ENCODE measurements at places on chromosomes 1 and 21. TPM values are rescaled to one million over a fixed set of nuclear protein-coding genes. Genes with fewer than 3 reads are reported as not detected.

GRCh38 chr1:170316270-170316669 lies 170.5 kb downstream of the NTMT2 start:
- DNase-seq: no peak

Gene PRR9
- total RNA-seq: not detected

- no peak for DNase-seq
Measured at GRCh38 chr1:163999131-163999530, 559.9 kb upstream of the PBX1 start.

Gene CENPF
- total RNA-seq: 1.7 TPM

- no peak for DNase-seq
Measured at GRCh38 chr1:77139389-77139788, 79.8 kb downstream of the PIGK start.

Gene NGF
- 1.3 TPM for total RNA-seq

GRCh38 chr1:10459184-10459583 lies 9.4 kb downstream of the CORT start:
- DNase-seq: peak; percentile 78

GRCh38 chr1:204624631-204625216 lies 60.8 kb downstream of the LRRN2 start:
- no peak for DNase-seq

Gene PTPRC
- total RNA-seq: not detected

- DNase-seq: no peak
Measured at GRCh38 chr1:151783796-151784195, 6.5 kb downstream of the TDRKH start.

DNA sequence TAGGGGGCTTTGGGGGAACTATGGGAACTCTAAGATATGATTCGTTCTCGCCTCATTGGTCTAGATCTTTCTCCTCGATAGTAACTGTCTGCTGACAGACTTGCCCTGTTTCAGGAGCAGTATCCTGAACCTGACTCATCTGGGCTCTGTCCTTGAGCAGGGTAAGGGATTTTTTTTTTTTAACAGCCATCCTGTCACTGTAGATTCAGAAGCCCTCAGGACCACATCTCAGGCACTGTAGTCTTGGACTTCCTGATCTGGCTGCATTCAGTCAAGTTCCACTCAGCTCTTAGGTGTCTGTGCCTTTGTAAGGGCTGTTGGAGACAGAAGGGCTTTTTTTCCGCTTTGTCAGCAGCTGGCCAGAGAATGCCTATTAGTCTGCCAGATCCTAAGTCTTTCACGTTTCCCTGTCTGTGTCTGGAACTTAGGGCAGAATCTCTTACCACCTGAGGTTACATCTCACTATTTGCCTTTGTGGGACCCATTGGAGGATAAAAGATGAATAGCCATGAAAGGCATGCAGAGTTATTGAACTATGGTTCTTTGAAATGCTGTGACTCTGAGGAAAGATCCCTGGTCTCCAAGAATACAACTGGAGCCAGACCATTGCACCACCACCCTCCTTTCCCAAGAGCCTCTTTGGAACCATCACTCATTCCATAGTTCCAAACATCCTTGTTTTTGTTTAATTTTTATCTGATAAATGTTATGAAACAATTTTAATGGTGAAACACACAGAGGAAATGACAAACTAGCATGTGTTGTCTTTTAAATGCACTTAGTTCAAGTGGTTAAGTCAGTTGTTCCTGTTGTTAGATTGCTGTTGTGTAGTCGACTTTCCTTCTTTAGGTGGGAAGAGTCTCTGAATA lies 49.7 kb upstream of the MACF1 start:
- peak; percentile 78 for DNase-seq

Gene DMBX1
- total RNA-seq: not detected

GRCh38 chr1:16022393-16022792 lies 557 bp downstream of the CLCNKA start:
- no peak for DNase-seq

Gene NUP210L
- under 0.01 TPM for total RNA-seq

- DNase-seq: no peak
Measured at GRCh38 chr21:33032434-33033047, 6.8 kb downstream of the OLIG2 start.

DNA sequence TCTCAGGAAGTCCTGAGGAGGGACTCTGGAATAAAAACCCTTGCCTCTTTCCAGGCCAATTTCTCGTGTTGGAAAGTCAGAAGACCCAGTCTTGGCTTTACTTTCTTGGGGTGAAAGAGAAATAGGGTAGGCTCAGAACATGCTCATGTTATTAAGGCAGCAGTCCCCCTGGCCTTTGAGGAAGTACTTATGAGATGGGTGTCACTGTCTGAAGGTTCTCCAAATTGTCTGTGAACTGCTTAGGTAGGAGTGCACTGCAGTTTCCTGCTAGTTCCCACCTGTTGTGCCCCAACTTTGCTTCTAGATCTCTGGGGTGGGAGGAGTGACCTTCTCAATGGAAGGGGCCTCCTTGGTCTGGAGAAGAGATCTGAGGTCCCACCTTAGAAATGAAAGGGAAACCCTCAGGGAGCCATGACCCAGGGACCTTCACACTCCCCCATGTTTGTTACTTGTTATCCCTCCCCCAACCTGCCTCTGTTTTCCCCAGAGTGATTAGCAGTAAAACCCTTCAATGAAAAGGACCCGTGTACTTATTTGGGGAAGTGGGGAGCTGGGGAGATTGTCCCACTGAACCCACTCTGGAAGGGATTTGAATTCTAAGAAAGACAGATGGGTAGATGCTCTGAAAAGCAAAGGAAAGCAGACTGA lies 5.7 kb downstream of the ZNF691 start:
- no peak for DNase-seq

DNA sequence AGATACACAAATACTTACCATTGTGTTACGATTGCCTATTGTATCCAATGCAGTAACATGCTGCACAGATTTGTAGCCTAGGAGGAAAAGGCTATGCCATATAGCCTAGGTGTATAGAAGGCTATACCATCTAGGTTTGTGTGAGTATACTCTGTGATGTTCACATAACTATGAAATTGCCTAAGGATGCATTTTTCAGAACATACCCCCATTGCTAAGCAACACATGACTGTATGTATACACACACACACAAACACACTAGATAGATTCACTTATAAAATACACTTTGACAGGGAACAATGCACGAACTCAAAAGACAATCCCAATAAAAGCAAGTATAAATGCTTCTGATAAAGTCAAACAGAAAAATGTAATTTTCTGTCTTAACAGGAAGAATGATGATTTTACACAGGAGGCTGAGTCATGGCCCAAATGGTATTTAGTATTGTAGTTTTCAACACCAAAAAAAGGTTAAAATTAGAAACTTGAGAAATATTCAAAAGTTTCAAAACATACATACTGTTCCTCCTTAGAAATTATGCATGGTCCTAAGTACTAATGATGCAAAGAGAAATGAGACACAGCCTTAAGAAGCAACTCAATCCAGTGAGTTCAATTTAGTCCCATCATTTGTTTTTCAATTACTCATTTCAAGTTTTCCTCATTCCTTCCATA lies 12.2 kb downstream of the FH start:
- no peak for DNase-seq

DNA sequence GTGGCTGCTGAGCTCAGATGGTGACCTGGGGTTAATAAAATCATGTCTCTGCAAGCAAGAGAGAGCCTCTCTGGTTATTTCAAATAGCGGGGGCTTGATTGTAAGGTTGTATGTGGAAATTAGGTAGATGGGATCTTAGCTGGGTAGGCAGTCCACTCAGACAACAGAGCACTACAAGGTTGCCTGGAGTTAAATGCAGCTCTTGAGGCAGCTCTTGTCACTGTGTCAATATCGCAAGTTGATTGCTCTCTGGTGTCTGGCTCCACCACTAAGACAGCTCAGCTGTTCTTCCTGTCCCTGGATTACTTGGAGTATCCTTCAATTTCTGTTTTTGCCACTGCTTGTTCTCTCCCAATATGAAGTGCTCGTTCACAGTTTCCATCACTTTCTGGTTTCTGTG lies 93.8 kb downstream of the C21orf91 start:
- no peak for DNase-seq

DNA sequence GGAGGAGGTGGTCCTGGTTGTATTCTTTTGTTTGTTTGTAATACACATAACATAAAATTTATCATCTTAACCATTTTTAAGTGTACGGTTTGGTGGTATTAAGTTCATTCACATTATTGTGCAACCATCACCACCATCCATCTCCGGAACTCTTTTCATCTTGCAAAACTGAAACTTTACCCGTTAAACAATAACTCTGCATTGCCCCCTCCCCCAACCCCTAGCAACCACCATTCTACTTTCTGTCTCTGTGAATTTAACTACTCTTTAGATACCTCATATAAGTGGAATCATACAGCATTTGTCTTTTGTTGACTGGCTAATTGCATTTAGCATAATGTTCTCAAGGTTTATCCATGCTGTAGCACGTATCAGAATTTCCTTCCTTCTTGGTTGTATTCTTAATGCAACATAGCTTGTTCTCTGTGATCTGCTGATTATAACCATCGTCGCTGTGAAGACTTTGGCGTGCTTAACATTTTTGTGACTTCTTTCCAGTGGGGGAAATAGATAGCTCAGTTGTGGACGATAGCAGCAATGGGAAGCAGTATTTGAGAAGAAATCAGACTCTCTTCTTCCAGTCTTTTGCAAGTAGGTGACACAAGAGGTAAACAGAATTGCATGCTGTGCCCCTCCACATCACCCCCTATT lies 117.5 kb upstream of the HOOK1 start:
- DNase-seq: no peak

Gene PLA2G2F
- total RNA-seq: not detected

Gene TRNAU1AP
- 36.9 TPM for total RNA-seq

GRCh38 chr1:160520999-160521398 lies 2.1 kb downstream of the SLAMF6 start:
- no peak for DNase-seq

DNA sequence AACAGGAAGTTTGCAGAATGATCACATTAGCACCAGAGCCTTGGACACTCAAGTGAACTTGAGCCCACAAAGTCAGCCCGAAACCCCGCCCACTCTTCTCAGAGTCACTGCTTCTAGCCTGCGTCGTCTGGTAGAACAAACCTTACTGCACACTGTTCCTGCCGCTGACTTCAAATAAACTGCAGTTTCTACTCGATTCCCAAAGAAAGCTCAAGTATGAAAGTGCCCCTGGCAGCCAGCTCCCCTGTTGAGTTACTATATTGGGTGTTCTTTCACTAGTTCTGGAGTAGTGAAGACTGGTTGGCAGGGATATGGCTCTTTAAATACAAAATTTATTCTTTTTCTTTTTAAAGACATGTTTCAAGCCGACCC lies 164.7 kb downstream of the GALNT2 start:
- DNase-seq: no peak

Gene GJA4
- not detected for total RNA-seq

- DNase-seq: no peak
Measured at GRCh38 chr21:32829504-32829903, 57.9 kb upstream of the PAXBP1 start.

Gene KRTAP19-1
- total RNA-seq: not detected

DNA sequence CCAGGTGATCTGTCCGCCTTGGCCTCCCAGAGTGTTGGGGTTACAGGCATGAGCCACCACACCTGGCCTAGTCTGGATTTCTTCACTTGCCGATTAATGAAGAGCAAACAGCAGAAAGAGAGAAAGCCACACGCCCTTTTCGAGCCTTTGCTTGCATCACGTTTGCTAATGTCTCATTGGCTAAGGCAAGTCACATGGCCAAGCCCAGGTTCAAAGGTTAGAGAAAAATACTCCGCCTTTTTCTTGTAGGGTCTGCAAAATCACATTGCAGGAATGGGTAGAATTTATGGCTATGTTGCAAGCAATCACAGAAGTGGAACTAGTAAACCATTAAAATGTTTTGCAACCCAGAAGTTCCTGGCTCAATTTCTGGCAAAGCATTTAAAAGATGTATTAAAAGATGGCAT lies 26.8 kb upstream of the BACH1 start:
- no peak for DNase-seq

DNA sequence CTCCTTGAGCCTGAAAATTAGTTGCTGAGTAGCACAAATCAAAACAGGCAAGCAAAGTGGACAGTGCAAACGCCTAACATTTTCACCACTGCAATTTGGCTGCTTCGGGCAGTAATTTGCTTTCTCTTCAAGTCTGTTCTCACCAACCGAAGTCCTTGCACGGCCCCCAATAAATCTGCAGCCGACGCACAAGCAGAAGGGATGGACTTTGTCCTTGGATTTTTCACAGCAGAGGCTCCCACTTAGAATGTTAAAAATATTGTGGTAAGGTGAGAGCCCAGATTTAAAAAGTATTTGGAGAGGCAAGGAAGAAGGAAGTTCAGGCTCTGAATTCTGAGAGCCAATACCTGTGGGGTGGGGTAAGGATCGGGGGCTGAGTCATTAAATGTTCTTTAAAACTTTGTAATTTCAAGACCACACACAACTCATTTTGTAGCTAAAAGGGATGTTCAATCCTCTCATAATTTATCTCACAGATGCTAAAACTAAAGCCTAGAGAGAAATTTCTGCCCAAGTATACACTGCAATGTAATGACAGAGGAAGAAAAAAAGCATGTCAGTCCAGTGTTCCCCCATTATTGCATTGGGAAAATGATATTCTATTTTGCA lies 6.2 kb downstream of the CD247 start:
- no peak for DNase-seq

DNA sequence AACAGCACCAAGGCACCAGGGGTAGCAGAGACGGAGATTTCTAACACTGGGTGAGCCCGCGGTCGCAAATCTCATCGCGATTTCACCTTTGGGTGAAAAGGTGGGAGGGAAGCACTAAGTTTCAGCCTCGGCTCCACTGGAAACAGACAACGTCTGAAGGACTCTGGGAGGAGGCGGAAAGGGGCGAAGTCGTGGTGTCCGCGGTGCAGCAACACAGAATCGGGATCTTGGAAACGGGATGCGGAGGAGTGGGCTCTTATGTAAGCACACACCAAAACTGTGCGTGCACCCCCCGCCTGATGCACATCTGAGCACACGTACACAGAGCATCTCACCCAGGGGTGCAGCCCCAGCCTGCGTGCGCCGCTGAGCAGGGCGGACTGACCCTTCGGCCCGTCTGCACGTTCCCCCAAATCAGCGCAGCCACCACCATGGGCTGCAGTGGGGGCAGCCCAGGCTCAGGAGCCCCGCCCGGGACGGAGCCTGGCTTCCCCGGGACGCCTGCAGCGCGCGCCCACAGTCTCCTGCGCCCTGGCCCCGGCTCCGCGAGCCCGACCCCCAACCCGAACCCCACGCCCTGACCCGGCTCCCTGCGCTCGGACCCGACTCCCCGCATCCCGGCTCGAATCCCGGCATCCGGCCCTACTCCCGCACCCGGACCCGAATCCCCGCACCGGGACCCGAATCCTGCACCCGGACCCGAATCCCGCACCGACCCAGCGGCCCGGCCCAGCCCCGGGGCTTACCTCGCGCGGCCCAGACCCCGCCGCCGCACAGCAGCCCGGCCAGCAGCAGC lies 670 bp downstream of the CLSTN1 start:
- no peak for DNase-seq

GRCh38 chr1:179794669-179795068 lies 51.6 kb downstream of the FAM163A start:
- DNase-seq: no peak

DNA sequence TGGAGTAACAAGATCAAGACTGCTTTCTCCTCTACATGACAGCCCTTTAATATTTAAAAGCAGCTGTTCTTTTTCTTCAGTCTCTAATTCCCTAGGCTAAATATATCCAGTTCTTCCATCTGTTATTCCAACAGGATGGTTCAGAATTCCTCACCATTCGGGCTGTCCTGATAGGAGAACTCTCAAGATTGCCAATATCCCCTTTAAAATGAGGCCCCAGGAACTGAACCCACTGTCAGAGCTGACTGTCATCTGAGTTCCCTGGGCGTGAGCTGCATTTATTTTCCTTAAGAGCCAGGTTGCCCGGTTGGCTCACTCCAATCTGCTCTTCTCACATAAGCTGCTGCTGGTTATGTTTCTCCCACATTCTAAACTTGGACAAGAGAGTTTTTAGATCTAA lies 177.6 kb downstream of the MIS18A start:
- no peak for DNase-seq
